ENCODE measurements at places on chromosomes 6 and 20.

DNA sequence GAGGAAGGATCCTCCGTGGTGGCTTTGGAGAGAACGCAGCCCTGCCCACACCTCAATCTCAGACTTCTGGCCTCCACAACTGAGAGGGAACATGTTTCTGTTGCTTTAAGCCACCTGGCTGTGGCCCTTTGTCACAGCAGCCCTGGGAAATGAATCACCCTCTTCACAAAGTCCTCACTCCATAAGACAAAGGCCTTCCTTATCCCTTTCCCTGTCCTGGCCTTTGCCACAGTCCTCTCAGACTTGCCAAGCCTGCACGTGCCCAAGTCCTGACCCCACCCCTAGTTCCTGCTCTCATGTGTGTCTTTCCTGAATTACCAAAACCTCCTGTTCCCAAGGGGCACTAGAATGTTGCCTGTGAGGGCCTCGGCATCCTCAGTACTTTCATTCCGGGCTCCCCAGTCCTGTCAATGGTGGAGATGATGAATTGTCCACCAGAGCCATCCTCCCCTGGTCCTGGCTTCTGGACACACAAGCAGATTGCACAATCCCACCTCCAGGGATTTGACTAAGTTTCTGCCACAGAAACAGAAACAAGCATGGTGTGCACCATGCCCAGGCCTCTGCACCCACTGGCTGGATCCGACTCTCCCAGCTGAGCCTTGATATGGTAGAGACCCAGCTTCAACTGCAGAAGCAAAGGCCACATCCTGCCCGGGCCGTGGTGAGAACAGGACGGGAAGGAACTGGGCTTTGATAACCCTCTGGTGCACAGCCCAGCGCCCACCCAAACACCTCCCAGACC, 232.6 kb upstream of the PDE10A start:
- no peak for DNase-seq

- DNase-seq: no peak
Observed at GRCh38 chr6:136592930-136593673, 42.9 kb upstream of the MAP7 start.

- DNase-seq: no peak
Observed at GRCh38 chr6:57097596-57097995, 7.6 kb downstream of the ZNF451 start.

DNA sequence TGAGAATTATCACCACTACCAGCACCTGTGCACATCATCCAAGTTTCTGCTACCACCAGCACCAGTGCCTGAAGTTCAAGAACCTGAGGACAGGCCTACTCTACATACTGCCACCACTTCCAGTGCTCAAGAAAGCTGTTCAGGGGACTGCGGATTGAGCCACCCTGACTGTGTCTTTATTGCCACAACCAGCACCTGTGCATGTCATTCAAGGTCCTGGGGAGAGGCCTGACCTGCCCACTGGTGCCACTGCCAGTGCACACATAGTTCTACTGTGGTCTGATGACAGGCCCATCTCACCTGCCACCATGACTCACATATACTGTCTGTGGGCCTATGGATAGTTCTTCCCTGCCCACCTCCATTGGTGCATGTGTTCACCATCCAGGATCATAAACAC, 559.4 kb downstream of the COL12A1 start:
- DNase-seq: no peak

DNA sequence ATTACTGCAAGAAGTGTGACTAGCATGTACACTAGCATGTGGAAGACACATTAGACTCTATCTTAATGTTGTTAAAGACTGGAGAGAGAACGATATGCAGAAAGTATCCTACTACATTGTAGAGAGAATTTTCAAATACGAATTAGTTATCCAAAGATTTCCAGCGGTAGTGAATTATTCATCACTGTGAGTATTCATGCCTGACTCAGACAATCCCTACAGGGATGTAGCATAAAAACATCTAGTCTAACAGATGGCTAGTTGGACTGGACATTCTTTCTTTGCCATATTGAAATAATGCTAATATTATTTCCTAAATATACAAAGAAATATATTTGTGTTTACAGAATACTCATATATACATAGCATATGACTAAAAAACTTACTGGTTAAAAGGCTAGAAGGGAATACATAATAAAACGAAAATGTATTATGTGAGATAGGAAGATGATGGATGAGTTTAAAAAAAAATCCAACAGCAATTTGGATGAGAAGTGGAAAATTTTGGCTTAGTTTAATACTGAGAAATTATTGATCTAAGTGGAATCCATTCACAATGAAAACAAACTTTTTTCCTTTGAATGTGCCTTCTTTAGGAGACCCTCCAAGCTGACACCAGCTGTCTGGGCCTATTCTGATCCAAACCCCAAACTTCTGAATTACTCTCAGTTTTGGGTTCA, 580.7 kb downstream of the RFPL4B start:
- DNase-seq: no peak

GRCh38 chr6:22372922-22373321, 76.1 kb upstream of the PRL start:
- no peak for DNase-seq

DNA sequence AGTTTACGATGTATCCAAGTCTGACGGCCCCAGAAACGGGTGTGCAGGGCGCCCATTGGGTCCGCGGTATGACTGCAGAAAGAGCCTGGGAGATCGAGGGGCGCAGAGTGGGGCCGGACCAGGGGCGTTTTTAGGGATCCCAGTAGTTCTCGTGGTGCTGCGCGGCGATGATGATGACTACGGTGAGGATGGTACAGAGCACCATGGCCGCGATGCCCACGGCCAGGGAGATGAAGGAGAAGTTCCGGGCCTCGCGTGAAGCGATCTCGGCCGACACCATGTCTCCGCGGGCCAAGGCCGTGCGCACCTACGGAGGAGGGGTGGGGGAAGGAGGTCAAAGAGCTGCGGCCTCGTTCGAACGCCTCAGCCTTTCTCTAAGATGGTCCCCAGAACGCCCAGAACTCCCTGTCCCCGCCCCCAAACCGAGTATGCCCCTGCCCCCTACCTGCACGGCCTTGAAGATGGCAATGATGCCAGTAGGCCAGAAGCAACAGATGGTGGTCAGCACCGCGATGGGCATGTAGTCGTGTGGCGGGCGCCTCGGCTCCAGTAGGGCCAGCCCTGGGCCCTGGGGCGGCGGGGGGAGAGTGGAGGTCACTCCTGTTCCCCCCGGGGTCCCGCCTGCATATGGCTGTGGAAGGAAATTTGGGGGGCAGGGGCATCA, 2.5 kb downstream of the PRRT1 start:
- no peak for DNase-seq

GRCh38 chr6:119347466-119348095, 2.0 kb downstream of the MAN1A1 start:
- DNase-seq: no peak

DNA sequence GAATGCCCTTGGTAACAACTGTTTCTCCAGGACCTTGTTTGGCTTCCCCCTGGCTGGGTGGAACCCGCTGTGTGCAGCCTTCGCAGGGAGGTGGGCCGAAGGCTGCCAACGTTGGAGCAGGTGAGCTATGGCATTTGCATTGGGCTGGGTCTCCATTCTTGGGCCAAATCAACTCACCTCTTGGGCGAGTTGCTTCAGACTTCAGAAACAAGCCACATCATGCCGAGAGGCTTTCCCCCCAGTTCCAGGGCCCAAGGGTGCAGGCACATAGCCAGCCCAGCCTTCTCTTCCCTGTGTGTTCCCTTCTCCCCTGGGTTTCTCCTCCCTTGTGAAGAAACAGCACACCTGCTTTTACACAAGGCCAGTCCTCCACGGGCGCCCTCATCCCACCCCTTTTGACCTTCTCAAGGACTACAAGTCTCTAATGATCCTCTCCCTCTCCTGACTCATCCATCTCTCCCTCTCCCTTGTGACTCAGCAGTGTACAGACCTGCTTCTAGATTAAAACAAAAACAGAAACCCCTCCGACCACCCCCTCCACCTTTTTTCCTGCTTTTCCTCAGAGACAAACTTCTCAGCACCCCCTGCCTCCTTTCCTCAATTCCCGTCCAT, 41.6 kb downstream of the FAM209B start:
- DNase-seq: no peak

DNA sequence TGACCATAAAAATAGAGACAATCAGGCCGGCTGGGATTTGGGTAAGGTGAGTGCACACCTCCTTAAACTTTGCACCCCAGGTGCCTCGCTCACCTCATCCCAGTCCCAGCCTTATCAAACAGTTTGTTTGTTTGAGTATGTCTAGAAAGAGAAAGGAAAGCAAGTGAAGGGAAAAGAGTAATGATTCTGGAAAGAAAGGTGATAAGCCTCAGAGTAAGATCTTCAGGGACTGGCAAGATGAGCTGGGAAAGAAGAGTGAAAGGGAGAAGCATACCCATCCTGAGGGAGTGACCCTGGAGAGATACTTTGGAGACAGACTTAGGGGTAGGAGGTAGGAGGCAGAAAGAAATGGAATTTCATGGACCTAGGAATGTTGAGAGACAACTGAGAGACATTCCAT, 1.7 kb downstream of the TAP2 start:
- DNase-seq: no peak

DNA sequence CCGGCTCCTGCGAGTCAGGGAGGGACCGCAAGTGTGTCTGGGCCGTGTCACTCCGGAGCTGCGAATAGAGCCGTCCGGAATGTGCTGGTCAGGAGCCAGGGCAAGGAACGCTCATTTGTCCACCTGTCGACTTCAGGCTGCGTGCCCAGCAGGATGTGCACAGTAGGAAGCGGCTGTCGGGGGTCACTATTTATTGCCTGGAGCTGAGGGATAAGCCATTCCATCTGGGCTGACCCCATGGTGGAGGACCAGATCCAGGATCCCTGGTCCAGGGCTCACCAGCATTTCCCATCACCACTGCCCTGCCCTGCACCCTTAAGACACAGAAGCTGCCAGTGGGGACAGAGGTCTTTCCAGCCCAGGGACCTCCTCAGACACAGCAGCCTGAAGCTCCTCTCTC, 14.7 kb downstream of the NTSR1 start:
- no peak for DNase-seq

DNA sequence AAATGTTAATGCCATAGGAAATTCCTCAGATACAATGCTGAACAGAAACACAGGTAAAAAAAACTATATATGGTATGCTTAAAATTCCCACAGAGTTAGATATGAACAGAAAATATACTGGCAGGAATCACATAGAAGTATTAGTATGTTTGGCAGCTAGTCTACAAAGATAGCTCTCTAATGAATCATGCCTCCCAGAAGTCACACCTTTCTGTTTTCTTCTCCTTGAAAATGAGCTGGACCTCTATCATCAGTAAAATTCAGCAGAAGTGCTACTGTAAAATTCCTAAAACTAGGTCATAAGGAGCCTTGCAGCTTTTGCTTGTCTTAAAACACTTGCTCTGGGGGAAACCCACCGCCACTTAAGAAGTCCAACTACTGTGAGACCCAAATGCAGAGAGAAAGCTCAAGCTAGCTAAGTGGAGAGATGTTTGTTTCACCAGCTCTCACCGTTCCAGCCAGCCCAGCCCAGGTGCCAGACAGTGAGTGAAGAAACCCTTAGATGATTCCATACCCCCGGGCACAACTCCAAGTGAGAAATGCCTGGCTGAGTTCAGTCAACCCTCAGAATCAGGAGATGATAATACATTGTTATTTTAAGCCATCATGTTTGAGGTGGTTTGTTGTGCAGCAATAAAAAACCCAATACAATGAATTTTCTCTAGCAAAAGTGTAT, 43.0 kb downstream of the TSPYL4 start:
- no peak for DNase-seq

- DNase-seq: no peak
Observed at GRCh38 chr6:30592287-30592686, 21.0 kb downstream of the ABCF1 start.

DNA sequence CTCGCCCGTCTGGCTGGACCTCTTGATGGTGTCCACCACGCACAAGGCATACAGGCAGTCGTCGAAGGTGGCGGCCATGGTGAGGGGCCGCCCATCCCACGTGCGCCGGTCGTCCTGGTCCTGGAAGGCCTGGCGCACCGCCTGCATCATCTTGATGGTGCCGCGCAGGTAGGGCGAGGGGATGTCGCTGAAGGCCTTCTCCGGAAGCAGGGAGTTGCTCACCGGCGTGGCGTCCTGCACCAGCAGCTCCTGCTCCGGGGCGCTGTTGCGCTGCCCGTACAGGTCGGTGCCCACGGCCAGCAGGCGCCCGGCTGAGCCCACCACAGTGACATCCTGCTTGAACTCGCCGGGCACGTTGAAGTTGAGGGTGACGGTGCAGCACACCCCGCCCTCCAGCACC, 36.5 kb upstream of the TBC1D7 start:
- DNase-seq: no peak

- DNase-seq: no peak
Observed at GRCh38 chr6:170036916-170037315, 254.0 kb downstream of the DLL1 start.

- no peak for DNase-seq
Observed at GRCh38 chr6:136792095-136792409, 225 bp downstream of the MAP3K5 start.

All from amniotic stem cell (primary cell).